ENCODE measurements at places on chromosomes 2 and 18.

- no peak for DNase-seq
These were observed 144.8 kb upstream of the VWC2L start for GRCh38 chr2:214265991-214266489.

DNA sequence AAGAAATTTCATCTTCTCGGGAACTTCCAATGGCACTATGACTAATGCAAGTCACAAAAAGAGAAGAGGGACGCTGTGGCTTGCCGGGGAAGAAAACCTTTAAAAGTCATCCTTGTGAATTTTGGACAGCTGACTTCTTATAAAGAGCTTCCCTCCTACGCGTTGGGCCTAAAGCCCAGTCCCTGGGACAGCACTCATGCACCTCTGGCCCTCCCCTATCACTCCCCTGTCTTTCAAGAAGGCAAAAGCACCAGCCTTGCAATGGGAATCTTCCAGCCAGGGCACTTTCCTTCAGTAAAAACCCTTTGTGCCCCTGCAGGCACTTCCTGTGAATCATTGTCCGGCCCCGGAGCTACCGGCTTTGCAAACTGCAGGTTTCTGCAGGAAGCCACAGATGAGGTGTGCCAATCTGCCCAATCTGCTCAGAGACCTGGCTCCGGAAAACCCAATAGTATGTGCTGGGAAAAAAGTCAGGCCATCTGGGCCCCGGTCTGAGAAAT lies 7.1 kb downstream of the MREG start:
- no peak for DNase-seq

- no peak for DNase-seq
These were observed 62.1 kb upstream of the SLC16A14 start for GRCh38 chr2:230130668-230131364.

GRCh38 chr2:169761970-169762292 lies 28.3 kb downstream of the KLHL23 start:
- no peak for DNase-seq

- DNase-seq, result no peak
These were observed 127.3 kb upstream of the SPATS2L start for GRCh38 chr2:200179151-200179550.

DNA sequence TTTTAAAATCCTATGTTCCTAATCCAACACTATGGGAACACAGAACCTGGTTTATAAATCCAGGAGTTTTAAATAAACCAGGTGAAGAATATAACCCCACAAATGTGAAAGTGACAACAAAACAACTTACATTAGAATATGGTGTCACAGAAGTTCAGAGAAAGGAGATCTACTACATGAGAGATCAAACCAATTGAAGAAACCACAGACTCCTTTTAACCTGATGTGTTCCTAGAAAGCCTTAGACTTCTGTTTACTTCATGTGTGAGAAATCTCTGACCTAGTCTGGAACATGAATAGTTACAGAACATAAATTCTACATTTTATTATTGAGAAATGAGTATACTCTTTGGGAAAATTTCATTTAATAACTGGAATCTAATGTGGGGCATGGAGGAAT lies 165.3 kb downstream of the FTCDNL1 start:
- DNase-seq, result no peak

DNA sequence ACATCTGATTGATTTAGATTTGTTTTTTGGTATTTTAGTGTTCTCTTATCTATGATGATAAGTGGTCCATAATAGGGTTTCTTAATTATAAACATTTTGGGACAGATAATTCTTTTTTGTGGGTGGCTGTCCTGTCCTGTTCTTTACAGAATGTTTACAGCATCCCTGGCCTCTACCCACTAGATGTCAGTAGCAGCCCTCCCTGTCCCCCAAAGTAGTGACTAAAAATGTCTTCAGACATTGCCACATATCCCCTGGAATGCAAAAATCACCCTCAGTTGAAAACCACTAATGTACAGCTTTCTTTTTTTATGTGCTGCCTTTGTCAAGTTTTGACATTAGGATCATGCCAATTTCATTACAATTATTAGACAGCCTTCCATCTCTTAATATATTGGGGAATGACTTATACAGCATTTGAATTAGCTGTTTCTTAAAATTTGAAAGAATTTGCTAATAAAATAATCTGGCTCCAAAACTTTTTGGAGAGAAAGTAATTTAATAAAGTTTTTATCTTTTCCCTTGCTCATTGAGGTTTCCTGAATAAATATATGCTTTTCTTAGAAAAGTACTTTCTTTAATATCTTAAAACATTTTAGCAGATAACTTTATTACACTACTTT lies 19.5 kb downstream of the WIPF1 start:
- DNase-seq, result peak; percentile 14

GRCh38 chr2:184562532-184562931 lies 35.8 kb upstream of the ZNF804A start:
- DNase-seq, result no peak

DNA sequence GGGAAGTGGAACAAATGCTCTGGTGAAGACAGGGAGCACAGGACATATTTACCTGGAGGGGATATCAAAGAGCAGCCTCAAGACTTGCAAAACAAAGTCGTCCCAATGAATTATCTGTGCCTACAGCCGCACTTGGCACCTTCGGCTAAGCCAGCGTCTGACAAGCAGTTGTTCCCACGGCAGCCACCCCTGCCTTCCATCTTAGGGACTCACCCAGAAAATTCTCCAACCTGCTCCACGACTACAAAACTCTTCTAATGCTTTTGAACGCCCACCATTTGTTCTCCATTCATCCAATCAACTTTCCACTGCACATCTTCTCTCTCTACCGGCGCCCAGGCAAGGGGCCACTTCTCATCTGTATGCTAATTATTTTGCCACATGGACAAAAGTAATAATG lies 7.0 kb downstream of the MYT1L start:
- DNase-seq, result no peak

- DNase-seq, result no peak
These were observed 876 bp upstream of the CYP27A1 start for GRCh38 chr2:218780851-218781690.

DNA sequence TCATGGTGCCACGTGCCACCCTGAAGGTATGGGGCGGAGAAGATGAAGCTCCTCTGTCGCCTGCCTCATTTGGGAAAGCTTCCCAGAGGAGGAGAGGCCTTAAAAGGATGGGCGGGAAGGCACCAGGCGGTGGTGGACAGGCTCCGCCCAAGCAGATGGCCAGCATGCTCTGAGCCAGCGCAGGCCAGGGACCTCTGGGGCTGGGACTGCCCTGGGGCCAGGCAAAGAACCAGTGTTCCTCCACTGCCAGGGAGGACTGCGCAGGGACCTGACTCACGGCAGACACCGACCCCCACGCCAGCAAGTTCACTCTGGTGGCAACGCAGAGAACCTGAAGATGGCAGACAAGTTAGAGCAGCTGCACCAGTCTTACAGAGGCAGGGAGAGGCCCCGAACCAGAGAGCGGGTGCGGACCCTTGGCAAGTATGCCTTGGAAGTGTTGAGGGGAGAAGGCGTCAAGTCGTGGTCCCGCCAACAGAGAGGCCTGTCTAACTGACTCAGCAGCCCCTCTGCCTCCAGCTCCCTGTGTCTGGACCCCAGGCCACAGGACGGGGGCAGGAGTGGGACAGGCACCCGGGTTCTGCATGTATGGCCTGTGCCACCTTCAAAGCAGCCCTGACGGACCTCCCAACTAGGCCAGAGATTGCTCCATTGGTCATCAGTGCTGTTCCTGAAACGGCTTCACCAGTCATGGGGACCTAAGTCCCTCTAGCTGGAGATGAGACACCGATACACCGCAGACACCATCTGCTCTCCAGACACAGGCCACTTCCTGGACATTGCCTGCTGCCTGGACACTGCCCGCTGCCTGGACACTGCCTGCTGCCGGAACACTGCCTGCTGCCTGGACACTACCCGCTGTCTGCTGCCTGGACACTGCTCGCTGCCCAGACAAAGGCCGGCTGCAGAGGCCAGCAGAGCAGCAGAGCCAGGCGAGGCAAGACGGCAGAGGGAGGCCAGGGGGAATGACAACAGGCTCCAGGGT lies 124.7 kb downstream of the HDAC4 start:
- DNase-seq, result no peak

- DNase-seq, result no peak
These were observed 120.5 kb downstream of the TANC1 start for GRCh38 chr2:159088906-159089305.

DNA sequence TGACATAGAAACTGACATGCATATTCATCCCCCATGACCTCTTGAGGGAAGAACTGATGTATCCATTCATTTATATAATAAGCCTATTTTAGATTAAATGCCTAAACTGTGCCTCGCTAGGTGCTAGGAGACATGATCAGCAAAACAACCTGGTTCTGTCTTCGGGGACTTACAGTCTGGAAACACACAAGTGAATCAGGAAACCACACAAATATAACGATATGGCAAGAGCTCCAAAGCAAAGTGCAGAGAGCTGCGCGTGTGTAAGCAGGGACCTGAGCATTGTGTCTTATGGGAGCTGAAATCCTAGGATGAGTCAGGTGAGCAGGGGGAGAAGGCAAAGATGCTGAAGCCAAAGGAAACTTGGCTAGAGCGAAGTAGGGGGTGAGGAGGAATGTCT lies 120.6 kb downstream of the NRP2 start:
- DNase-seq, result no peak

DNA sequence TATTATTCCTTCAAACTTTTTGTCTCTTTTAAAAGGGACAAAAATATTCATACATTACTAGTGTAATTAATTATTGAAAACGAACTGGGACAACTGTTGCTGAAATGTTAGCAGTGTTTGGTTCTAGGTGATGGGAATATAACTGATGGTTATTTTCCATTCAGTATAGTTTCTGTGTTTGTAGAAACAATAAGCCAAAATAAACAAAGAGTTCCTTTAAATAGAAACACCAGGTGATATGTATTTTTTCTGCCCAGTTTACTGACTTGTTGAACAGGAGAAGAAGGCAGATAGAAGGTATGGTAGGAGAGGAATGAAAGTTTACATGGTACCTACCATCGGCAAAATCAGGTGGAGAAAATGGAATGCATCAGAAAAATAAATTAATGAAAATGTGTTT lies 74.2 kb downstream of the LYPD6B start:
- DNase-seq, result no peak
